ENCODE measurements at places on chromosomes 11 and 22.

GRCh38 chr11:31882951-31883392 is 71.8 kb upstream of the PAX6 start:
- DNase-seq = no peak

GRCh38 chr11:83819931-83820549 is 533.9 kb upstream of the CCDC90B start:
- no peak for DNase-seq

GRCh38 chr11:33643167-33643824 is 57.3 kb downstream of the C11orf91 start:
- no peak for DNase-seq

DNA sequence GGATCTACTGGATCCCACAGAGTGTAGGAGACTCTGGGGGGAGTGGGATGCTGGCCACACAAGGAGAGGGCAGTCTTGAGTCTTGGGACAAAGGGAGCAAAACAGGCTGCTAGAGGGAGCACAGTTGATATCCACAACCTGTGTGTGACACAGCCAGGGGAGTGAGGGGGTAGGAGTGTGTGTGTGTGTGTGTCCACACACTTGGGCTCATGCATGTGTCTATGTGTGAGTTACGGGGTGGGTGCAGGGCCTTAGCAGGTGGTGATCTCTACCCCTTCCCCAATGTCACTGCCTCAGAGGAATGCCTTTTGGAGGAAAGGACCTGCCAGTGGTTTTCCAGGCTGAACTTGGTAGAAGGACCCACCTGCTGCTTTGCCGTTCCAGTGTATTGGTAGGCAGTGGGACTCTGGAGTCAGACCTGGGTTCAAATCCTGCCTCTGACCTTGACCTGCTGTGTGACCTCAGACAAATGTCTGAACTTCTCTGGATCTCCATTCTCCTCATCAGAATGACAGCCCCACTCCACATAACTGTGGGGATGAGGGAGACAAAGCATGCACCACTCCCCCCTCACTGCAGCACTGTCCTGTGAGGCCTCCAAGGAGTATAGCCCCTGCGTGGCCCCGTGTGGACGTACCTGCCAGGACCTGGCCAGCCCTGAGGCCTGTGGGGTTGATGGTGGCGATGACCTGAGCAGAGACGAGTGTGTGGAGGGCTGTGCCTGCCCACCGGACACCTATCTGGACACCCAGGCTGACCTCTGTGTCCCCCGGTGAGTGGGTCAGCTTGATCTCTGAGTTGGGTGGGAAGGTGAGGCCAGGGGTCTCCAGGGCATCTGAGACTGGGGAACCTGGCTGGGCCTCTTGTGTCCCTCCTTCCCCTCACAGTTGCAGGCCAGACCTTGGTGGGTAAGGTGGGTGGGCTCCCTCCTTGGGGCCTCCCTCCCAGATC is 27.4 kb downstream of the OTOG start:
- DNase-seq = no peak

GRCh38 chr11:111088847-111089355 is 156.6 kb upstream of the POU2AF2 start:
- no peak for DNase-seq

DNA sequence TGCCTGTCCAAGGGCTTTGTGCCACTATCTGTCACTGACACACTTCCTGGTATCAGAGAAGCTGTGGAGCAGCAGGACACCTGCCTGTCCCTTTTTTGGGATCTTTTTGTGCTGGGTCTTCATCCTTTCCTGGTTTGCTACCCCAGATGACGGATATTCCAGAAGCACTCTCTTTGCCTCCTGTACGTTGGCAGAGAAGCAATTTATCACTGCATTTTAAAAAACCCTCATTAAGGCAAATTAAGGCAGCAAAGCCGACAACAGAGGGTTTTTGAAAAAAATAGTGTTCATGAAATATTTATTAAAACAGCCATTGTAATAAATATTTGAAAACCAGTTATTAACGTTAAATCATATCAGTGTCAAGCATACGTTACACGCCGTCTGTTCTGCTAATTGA is 209.6 kb upstream of the NTM start:
- no peak for DNase-seq

DNA sequence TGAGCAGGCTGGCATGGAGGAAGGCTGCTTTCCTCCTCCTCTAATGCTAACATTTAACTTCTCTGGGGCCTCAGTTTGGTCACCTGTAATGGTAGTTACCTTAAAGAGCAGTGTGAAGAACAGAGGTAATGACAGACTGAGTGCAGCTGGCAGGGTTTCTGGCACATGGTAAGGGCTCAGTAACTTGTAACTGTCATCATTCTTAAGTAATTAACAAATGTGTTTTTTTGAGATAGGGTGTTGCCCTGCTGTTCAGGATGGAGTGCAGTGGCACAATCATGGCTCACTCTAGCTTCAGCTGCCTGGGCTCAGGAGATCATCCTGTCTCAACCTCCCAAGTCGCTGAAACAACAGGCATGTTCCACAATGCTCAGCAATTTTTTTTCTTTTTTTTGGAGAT is 242.0 kb upstream of the SYN3 start:
- no peak for DNase-seq
